ENCODE measurements at places on chromosomes 3 and 15.

DNA sequence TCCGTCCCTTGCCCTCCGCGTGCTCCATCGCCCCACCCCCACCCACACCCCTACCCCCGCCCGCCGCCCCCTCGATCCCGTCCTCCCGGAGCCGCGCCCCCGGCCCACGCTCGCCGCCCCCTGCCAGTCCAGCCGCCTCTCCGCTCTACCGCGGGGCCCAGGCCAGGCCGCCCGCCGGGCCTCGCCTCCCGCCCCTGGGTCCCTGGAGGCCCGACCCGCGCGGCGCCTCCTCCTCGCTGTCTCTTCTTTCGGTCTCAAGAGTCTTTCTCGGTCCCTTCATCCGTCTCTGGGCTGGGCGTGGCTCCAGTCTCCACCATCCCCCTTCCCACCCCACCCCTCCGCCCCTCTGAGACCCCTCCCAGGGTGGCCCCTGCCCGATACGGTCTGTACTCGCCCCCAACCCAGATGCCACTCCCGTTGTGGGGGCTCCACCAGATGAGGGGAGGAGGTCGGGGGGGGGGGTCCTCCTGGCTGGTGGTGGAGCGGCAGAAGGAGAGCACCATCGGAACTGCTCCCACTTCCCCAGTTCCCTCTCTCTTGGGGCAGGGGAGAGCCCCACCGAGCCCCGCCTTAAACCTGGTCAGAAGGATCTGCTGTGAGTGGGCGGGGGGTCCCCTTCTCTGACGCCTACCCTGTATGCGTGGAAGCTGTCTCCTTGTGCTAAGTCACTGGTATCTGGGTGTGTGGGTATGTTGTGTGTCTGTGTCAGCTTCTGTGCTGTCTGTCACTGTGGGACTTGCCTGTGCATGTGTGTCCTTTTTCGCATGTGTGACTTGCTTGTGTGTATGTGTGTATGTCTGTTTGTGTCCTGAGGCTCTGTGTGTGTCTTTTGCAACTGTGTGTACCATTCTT lies 1.0 kb downstream of the PRKCD start:
- peak; percentile 21 for DNase-seq

GRCh38 chr3:120274739-120275167 lies 10.3 kb downstream of the GPR156 start:
- no peak for DNase-seq

GRCh38 chr15:67037694-67038093 lies 27.7 kb upstream of the SMAD3 start:
- no peak for DNase-seq

- DNase-seq = no peak
Measured at GRCh38 chr15:38283010-38283409, 30.4 kb downstream of the SPRED1 start.

DNA sequence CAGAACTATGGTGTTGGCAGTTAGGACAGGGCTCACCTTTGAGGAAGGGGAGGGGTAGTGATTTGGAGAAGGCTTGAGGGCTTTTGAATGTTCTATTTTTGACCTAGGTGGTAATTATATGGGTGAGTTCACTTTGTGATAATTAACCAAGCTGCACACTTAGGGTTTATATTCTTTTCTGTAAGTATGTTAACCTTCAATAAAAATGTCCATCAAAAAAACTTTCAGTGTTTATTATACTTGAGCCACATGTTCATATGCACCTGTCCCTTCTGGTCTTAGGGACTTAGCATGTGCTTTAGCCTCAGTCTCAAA lies 28.4 kb downstream of the PDE8A start:
- DNase-seq = no peak

- DNase-seq = no peak
Measured at GRCh38 chr3:37249717-37250116, 75.3 kb upstream of the LRRFIP2 start.

- DNase-seq = no peak
Measured at GRCh38 chr3:12141350-12141749, 17.4 kb downstream of the TIMP4 start.

DNA sequence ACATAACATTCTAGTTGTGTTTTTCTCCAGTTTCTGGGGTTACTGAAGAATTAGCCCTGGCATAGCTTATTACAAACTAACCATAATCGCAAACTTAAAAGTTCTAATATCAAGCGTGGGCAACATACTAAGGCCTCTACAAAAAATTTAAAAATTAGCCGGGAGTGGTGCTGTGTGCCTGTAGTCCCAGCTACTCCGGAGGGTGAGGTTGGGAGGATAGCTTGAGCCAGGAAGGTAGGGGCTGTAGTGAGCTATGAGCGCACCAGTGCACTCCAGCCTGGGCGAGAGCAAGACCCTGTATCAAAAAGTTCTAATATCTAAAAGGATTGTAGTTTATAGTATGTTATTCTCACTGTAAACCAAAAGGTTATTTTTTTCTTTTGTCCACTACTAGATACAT lies 1.1 kb downstream of the OIP5 start:
- DNase-seq = no peak

DNA sequence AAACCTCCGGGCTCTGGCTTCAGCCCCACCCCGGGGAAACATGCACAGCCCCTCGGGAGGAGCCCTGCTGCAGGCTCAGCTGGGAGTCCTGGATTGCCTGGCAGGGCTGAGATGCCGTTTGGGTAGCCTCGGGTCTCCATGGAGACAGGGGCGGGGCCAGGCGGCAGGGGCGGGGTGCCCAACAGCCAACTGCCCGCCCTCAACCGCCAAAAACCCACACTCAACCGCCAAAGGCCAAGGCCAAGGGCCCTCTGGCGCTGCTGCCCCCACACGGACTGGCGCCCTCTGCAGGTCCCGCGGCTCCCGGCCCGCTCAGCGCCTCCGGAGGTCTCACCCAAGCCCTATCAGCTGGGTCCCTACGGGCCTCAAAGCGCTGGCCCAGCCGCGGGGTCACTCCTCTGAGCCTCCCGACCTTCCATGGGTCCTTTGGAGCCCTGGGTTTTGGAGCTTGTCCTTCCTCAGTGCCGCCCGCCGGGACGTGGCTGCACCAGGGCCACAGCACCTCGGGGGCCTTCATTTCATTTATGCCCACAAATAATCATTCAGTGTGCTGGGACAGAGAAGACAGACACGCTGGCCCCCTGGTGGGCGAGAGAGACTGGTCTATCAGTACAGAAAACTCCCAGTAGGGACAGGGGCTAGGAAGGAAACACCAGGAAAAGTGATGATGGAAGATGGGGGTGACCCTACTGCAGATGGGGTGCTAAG lies 33.5 kb upstream of the ACAD9 start:
- DNase-seq = peak; percentile 87

GRCh38 chr15:67792250-67792942 lies 32.9 kb upstream of the SKOR1 start:
- DNase-seq = no peak

DNA sequence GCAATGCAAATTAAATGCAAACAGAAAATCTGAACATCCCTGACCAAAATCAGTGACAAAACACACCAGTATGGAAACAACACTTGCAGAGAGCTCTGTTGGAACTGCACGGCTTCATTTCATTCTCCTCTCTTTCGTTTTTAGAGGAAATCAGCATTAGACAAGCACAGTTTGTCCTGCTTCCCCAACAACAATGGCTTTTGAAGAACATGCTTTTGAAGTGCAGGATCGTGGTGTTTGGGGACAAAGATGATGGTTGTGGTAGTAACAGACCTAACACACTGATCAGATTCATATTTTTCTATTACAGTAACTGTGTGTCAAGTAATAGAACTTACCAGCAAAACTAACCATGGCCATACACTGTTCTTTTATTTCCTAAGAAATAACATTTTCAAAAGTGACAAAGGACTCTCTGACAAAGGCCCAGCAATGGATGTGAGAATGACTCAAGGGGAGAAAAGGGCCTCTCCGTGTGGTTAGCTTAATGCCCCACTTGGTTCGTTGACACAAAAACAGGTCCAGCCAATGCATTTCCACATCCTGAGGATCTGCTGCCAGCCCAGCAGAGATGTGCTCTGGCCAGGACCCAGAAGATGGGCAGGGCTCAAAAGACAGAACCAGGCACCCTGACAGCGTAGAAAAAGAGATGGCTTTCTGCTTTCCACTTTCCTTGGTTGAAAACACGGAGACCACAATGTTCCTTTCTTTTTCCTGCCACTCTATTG lies 84.1 kb downstream of the CCNL1 start:
- no peak for DNase-seq

DNA sequence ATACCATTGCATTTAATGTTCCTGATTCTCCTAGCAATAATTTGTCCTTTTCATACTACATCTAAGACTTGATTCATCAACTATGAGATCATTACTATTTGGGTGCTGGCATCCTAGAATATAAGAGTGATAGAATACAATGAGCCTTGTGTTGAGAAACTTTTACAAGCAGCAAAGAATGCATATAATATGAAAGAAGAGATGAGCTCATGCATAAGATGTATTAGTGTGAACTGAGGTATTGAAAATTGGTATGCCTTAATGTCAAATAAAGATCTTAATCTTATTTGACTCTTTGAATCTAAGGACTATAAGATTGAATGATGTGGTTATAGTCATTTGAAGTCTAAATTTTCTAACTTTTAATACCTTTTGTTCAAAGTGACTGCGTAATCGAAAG lies 220.0 kb upstream of the ARHGEF26 start:
- no peak for DNase-seq

- DNase-seq = no peak
Measured at GRCh38 chr15:95522533-95522932, 808.0 kb upstream of the NR2F2 start.

GRCh38 chr3:14431452-14431916 lies 29.1 kb downstream of the SLC6A6 start:
- DNase-seq = no peak

- no peak for DNase-seq
Measured at GRCh38 chr3:70180664-70181063, 131.8 kb downstream of the MDFIC2 start.

GRCh38 chr3:121126033-121126706 lies 218.2 kb downstream of the STXBP5L start:
- no peak for DNase-seq

GRCh38 chr3:130276203-130276803 lies 69.2 kb upstream of the COL6A5 start:
- peak; percentile 47 for DNase-seq

GRCh38 chr3:161674402-161674801 lies 177.8 kb downstream of the OTOL1 start:
- no peak for DNase-seq

GRCh38 chr3:190041333-190042041 lies 79.2 kb downstream of the P3H2 start:
- DNase-seq = peak; percentile 49

GRCh38 chr15:68309024-68309423 lies 31.5 kb downstream of the FEM1B start:
- DNase-seq = peak; percentile 4

GRCh38 chr3:64039981-64040733 lies 16.9 kb upstream of the PSMD6 start:
- no peak for DNase-seq

- DNase-seq = peak; percentile 53
Measured at GRCh38 chr3:133930341-133930933, 34.8 kb upstream of the RAB6B start.

GRCh38 chr15:89385596-89386331 lies 51.1 kb upstream of the POLG start:
- no peak for DNase-seq

- no peak for DNase-seq
Measured at GRCh38 chr3:98322686-98323085, 31.0 kb upstream of the OR5K4 start.

- no peak for DNase-seq
Measured at GRCh38 chr15:87591582-87591981, 665.0 kb downstream of the NTRK3 start.

DNA sequence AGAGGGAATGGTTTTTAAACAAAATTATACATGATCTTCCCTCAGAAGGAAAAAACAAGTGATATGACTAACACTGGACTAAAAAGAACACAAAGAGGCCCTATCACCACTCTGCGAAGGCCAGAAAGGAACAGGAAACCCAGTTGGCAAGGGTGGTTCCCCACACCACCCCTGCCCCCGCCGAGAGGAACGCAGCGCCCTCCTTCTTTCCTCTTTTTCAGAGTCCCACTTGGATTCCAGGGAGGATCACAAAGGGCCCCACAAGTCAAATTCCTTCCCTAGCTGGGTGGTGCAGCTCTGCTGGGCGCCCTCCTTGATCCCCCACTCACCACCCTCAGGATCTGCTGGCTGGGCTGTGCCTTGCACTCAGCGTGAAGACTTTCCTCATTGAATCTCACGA lies 29.8 kb downstream of the PLA1A start:
- DNase-seq = no peak

DNA sequence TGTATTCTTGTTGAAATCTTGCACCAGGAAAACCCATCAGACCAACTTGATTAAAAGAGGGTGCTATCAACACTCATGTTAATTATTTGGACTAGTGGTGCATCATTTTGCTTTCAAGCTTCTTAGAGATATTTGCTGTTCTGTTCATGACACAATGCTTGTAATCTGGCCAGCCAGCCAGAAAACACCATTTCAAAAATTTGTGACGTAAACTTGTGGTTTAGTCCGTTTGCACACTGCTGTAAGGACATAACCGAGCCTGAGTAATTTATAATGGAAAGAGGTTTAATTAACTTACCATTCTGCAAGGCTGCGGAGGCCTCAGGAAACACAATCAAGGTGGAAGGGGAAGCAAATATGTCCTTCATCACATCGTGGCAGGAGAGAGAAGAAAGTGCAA lies 374.3 kb upstream of the TGFBR2 start:
- DNase-seq = no peak

DNA sequence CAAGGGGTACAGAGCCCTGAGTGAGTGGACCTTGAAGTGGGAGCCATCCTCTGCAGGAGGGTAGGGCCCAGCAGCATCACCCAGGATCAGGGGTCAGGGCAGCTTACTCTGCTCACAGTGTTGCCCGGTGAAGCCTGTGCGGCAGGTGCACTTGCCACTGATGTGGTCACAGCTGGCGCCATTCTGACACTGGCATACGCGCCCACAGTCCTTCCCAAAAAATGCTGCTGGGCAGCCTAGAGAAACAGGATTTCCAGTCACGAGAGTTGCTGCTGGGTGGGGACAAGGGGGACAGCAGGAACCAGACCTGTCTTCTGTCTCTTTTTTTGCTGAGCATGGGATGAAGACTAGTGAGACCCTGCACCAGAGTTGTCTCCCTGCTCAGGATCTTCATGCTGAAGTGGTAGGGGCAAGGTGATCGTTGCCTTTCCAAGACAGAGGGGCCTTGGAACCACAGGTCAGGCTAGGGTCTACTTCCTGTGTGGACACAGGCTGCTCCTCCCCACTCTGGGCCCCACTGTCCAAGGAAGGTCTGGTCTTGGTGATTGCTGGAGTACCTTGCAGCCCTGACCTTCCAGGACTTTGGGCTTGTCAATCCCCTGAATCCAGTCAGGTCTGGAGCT lies 46.9 kb downstream of the RAB11A start:
- DNase-seq = no peak

GRCh38 chr3:32009957-32010356 lies 28.4 kb downstream of the ZNF860 start:
- no peak for DNase-seq
